Activated T-helper 2 cell treated with anti-CD3 and anti-CD28 coated beads, Interferon-gamma antibody, Interleukin-2, Interleukin-4, amounts not matched to agents 10 μg/mL and 5 μg/mL and 100 μg/mL, durations not matched to agents 14 hours and 24 hours and 36 hours (primary cell): ENCODE measurements at places on chromosomes 7 and 10.
A peak's percentile ranks its signal among the peaks of the same experiment; 100 is the strongest.

DNA sequence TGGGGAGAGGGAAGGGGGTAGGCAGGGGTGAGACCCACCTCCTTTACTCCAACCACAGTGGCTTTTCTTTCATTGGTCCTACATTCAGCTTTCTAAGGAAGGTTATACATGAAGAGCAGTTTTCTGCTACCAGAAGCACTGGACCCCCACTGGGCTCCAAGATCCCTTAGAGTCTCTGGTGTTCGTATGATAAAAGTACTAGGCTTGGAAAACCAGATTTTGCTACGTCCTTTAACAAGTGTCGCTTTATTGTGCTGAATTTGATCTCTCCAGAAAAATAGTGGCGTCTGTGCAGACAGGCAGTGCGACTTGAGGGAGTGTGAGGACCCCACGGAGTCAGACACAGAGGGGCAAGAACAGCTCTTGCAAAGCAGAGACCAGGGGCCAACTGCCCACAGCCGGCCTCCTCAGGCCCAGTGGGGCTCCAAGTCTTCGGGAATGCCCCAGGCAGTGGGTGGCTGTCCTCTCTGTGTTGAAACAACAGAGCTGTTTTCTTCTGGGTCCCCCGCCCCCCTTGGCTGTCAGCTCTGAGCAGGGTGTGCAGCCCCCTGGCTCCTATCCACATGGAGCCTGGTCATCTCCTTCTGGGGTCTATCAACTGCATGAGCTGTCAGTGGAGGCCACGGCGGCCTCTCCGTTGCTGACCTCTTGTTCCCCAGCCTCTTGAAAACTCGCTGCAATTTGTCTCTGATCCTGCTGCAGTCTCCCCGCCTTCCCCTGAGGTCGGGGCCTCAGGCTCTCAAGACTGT is 333.2 kb downstream of the RPS24 start:
- H3K4me1 ChIP-seq: peaks cover 8% of the 10 kb centered on the region
- H3K27ac ChIP-seq: no peak overlapping the region
- H3K27me3 ChIP-seq: no peaks in the 10 kb centered on the region
- no peak for DNase-seq

DNA sequence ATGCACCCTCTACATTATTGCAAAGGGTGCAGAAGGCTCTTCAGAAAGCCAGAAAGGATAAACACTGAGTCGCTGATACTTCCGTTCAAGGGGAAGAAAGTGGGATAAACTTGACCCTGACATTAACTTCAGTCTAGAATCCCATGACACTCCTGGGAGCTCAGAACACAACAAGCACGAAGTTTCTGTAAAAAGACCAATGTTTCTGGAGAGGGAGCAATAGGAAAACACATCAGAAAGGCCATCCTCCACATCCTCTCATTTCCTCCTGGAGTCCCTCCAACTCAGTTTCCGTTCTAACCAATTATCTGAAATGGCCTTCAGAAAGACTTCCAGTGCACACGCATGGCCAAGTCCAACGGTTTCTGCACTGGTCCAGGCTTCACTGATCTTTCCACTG is 113.5 kb downstream of the SORBS1 start:
- peaks cover 2% of the 10 kb centered on the region for H3K4me1 ChIP-seq
- peaks cover 29% of the 10 kb centered on the region for H3K27me3 ChIP-seq
- no peaks in the 10 kb centered on the region for H3K36me3 ChIP-seq

GRCh38 chr10:5905854-5906507 is 15.9 kb downstream of the FBH1 start:
- no peaks in the 10 kb centered on the region for H3K27me3 ChIP-seq
- H3K27ac ChIP-seq: no peak overlapping the region
- no peak for DNase-seq
- no peak overlapping the region for H3K4me3 ChIP-seq

- no peak overlapping the region for H3K27ac ChIP-seq
- H3K27me3 ChIP-seq: peaks cover 19% of the 10 kb centered on the region
- peak; percentile 10 for DNase-seq
Observed at GRCh38 chr10:77165445-77166208, 472.0 kb downstream of the KCNMA1 start.

DNA sequence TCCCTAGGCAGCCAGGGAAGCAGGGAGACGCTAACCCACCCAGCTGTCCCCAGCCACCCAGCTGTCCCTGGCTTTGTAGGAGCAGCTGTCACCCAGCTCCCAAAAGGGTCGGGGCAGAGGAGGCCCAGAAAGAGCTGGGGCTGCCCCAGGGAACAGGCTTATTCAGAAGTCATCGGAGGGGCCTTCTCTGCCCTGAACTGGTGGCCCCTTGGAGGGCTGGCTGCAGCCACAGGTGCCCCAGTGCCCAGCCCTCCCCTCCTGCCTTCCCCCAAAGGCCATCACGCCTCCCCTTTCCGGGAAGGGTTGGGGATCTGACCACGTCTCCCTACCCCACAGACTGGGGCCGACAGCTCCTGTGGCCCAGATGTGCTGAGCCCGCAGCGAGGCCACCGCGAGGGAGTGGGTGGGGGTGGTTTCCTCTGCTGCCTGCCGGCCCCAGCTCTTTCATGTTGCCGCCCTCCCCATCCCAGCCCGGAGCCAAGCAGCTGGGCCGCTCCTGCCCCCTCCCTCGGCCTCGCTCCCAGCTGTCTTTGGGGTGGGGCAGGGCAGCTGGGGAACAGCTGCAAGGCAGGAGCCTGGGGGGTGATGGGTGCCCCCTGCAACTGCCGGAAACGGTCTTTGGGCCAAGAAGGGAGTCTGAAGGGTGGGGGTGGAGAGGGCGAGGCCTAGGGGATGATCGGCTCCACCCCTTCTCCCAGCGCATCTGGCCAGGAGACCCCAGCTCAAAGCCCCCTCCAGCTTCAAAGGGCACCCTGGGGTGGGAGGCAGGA is 16.8 kb downstream of the TRIM8 start:
- H3K36me3 ChIP-seq: peaks cover 26% of the 10 kb centered on the region
- H3K27ac ChIP-seq: peak overlapping the region; percentile 90

GRCh38 chr7:32515890-32516550 is 20.7 kb downstream of the AVL9 start:
- no peak overlapping the region for H3K4me3 ChIP-seq
- H3K27me3 ChIP-seq: no peaks in the 10 kb centered on the region
- no peak for DNase-seq
- peak overlapping the region; percentile 76 for H3K27ac ChIP-seq
- peaks cover 81% of the 10 kb centered on the region for H3K36me3 ChIP-seq

- H3K27me3 ChIP-seq: no peaks in the 10 kb centered on the region
- no peak for DNase-seq
- H3K4me3 ChIP-seq: no peak overlapping the region
- no peak overlapping the region for H3K27ac ChIP-seq
- no peaks in the 10 kb centered on the region for H3K36me3 ChIP-seq
Observed at GRCh38 chr10:125001313-125002046, 59.6 kb downstream of the ZRANB1 start.

GRCh38 chr10:90964781-90965465 is 44.0 kb upstream of the ANKRD1 start:
- peaks cover 27% of the 10 kb centered on the region for H3K27me3 ChIP-seq
- no peak for DNase-seq
- H3K4me3 ChIP-seq: no peak overlapping the region
- no peaks in the 10 kb centered on the region for H3K36me3 ChIP-seq
- H3K4me1 ChIP-seq: peaks cover 10% of the 10 kb centered on the region
- no peak overlapping the region for H3K27ac ChIP-seq

DNA sequence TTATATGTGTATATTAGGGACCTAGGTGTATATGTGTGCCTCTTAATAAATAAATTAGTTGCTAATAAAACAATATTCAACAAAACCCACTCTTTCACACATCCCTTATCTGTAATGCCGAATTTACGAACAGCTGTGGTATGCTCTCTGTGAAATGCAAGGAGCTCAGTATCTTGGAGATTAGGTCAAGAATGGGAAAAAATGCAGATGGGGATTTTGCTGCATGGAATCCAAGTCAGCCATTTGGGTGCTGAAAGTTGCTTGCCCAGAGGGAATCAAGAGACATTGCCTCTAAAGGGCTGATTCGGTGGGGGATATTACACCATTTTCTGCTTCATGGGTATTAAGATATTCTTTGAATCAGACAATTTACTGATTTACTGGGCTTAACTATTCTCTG is 93.5 kb downstream of the CREB5 start:
- no peak overlapping the region for H3K4me3 ChIP-seq
- H3K36me3 ChIP-seq: no peaks in the 10 kb centered on the region
- DNase-seq: no peak
- no peak overlapping the region for H3K27ac ChIP-seq
- H3K27me3 ChIP-seq: peaks cover 5% of the 10 kb centered on the region
- H3K4me1 ChIP-seq: no peaks in the 10 kb centered on the region

DNA sequence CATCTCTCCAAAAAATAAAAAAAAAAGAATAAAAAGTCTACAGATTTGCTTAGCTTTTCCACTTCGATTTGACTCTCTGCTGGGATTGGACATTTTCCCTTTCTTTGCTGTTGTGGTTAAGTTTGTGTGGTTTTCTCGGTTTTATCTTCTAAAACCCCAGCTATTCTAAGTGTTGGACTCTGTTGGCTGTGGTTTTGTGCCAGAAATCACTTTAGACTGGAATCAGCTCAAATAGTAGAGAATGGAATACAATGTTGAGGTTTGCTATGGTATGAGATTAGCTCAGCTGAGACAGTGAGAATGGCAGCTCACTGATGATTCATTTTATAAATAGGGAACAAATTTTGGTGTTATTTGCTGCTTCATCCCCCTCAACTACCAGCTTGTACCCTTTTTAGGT is 116.0 kb downstream of the BUB3 start:
- no peak for DNase-seq
- H3K27ac ChIP-seq: no peak overlapping the region
- H3K27me3 ChIP-seq: peaks cover 18% of the 10 kb centered on the region

- H3K4me3 ChIP-seq: no peak overlapping the region
- H3K4me1 ChIP-seq: peaks cover 3% of the 10 kb centered on the region
- H3K36me3 ChIP-seq: peaks cover 18% of the 10 kb centered on the region
- DNase-seq: no peak
Observed at GRCh38 chr7:133070562-133070961, 11.3 kb downstream of the CHCHD3 start.

DNA sequence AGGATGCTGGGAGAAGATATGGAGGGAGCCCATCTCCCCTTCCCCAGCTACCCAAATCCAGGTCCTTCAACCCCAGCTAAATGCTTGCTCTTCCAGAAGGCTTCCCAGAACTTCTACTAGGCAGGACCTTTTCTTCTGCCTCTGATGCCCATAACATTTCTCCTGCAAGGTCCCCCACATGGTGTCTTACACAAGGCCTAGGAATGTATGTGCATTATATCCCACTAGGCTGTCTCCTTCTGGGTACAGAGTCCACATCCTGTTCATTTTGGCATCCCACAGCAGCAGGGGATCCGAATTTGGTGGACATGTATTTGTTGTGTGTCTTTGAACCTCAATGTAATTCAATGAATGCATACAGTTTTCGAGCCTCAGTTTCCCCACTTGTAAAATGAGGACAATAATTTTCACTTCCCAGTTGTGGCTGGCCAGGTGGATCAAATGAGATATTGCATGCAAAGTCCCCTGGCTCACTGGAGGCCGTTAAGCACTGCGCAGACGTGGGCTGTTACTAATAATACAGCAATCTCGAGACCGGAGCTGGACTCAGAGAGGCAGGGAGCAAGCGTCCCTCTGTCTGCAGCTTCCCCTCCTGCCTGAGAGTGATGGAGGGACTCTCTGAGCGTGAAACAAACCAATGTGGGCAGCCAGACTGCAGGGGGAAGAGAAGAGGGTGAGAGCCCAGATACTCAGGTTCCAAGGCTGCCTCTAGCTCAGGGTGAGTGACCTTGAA is 18.6 kb upstream of the YWHAG start:
- peaks cover 8% of the 10 kb centered on the region for H3K27me3 ChIP-seq
- H3K4me3 ChIP-seq: no peak overlapping the region
- no peak overlapping the region for H3K27ac ChIP-seq
- no peaks in the 10 kb centered on the region for H3K36me3 ChIP-seq
- H3K4me1 ChIP-seq: peaks cover 2% of the 10 kb centered on the region

DNA sequence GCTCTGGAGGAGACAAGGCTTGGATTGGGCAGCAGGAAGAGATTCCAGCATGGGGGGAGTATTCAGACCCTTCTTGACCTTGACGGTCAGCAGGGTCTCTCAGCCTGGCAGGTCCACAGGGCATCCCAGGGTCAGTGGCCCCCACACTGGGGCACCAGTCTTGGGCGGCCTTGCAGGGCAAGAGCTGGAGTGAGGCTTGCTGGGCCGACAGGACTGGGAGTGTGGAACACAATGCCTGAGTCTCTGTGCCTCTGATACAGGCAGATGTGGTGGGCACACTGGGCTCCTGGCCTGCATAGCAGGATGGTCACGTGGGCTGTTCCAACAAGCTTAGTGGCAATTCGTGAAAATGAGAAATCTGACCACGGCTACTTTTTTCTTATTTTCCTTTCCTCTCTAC is 229.7 kb downstream of the TCERG1L start:
- H3K4me1 ChIP-seq: peaks cover 12% of the 10 kb centered on the region
- H3K27me3 ChIP-seq: no peaks in the 10 kb centered on the region
- H3K36me3 ChIP-seq: no peaks in the 10 kb centered on the region

DNA sequence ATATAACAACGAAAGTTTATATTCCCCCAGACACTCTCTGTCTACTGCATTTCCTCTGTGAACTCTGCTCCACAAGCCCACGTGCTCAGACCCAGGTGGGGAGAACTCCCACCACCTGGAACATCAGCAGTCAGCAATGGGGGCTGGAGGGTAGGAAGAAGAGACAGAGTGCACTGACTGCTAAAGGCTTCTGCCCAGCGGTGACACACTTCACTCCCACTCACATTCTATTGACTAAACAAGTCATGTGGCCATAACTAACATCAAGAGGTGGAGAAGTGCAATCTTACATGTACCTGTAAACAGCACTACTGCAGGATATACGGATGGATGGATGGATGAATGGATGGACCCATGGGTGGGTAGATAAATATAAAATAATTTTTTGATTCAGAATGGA is 122.2 kb downstream of the MPP7 start:
- H3K27ac ChIP-seq: no peak overlapping the region
- H3K4me1 ChIP-seq: peaks cover 19% of the 10 kb centered on the region
- no peak for DNase-seq
- no peak overlapping the region for H3K4me3 ChIP-seq
- H3K36me3 ChIP-seq: no peaks in the 10 kb centered on the region

DNA sequence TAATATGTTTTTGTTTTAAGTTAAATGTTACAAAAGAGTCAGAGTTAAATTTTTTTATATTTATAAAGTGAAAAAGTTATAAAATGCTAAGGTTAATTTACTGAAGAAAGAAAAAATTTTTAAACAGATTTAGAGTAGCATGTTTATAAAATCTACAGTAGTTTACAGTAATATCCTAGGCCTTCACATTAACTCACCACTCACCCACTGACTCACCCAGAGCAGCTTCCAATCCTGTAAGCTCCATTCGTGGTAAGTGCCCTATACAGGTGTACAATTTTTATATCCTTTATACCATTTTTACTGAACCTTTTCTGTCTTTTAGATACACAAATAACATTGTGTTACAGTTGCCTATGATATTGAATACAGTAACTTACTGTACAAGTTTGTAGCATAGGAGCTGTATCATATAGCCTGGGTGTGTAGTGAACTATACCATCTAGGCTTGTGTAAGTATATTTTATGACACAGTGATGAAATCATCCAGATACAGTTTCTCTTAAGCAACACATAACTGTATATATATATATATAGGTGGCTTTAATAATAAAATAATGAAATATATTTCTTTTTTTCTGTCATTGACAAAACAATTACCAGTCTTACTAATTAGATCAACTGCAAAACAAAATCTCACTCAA is 79.6 kb downstream of the PTEN start:
- no peak for DNase-seq
- peaks cover 51% of the 10 kb centered on the region for H3K36me3 ChIP-seq
- no peak overlapping the region for H3K27ac ChIP-seq
- H3K27me3 ChIP-seq: no peaks in the 10 kb centered on the region
- peaks cover 7% of the 10 kb centered on the region for H3K4me1 ChIP-seq
- no peak overlapping the region for H3K4me3 ChIP-seq
